ENCODE measurements at places on chromosomes 16 and 17.

- DNase-seq = peak; percentile 20
Measured at GRCh38 chr17:17402558-17402957, 74.2 kb upstream of the MED9 start.

DNA sequence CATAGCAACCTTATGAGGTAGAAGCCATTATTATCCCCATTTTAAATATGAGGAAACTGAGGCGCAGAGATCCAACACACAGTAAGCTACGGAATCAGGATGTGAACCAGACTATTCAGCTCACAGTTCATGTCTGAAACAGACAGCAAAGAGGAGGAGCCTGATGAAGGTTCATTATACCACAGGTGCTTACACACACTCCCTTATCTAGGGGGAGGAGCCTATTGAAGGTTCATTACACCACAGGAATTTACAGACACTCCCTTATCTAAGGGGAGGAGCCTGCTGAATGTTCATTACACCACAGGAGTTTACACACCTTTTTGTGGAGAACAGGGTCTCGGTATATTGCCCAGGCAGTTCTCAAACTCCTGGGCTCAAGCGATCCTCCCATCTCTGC, 21.9 kb downstream of the C16orf95 start:
- peak; percentile 21 for DNase-seq

- no peak for DNase-seq
Measured at GRCh38 chr17:40442392-40443195, 656 bp upstream of the IGFBP4 start.

GRCh38 chr17:82374626-82375331, 3.2 kb downstream of the UTS2R start:
- DNase-seq = no peak

- DNase-seq = no peak
Measured at GRCh38 chr17:50464736-50465135, 3.9 kb downstream of the CHAD start.

- peak; percentile 82 for DNase-seq
Measured at GRCh38 chr16:85612191-85612800, 826 bp upstream of the GSE1 start.

- no peak for DNase-seq
Measured at GRCh38 chr17:170130-170670, 11.2 kb downstream of the DOC2B start.

DNA sequence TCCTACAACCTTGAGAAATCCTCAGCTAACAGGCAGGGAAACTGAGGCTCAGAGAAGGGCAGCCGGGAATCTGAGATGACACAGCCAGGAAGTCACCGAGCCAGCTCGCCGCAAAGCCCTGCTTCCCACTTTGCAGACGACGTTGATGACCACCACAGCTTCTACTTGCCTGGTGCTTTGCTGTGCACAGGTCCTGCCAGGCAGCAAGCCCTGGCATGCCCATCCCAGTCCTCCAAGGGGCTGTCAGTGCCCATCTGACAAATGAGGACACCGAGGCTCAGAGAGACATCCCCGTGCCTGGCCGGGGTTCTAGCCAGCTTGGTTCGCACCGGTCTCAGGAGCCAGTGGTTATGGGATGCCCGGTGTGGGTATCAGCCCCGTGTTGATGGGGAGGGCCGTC, 20.1 kb downstream of the KCNJ12 start:
- DNase-seq = no peak

- peak; percentile 81 for DNase-seq
Measured at GRCh38 chr17:7929158-7930023, at the start of gene KCNAB3. Gene KCNAB3 (minus strand): TSS chr17:7929856. CDS start chr17:7929435, 421 bp downstream.

DNA sequence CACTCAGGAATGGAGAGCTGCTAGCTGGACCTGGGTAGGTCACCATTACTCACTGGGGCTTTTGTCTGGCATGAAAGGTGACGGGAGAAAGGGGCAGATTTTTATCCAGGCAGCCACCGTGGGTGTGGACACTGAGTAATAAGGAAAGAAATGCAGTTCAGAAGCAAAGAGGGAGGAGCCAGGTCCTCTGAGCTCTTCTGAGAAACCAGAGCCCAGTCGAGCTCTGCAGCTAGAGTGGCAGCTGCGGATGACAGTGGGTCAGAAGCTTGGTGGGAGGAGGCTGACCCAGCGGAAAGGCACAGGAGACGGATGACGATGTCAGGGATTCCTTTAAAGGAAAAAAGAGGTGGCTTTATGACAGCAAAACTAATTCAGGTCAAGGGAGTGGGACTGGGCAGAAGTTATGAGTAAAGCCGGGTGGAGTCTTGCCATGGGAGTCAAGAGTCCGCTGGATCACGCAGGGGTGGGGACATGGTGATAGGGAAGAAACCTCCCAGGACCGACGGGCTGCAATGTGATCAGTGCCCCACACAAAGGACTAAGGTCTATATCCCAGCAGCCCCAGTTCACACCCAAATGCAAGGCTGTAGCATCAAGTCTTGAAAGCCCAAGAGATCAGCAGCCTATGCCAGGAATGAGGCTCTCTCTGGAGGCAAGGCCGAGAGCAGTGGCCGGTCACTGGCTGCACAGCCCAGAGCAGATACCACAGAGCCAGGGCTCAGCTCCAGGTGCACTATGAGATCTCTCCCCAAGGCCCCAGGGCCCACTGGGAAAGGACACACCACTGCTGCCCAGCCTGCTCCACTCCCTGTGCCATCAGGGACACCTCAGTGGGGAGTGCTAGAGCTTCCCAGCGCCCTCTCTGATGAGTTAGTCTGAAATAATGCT, 6.3 kb upstream of the MNT start:
- DNase-seq = no peak

DNA sequence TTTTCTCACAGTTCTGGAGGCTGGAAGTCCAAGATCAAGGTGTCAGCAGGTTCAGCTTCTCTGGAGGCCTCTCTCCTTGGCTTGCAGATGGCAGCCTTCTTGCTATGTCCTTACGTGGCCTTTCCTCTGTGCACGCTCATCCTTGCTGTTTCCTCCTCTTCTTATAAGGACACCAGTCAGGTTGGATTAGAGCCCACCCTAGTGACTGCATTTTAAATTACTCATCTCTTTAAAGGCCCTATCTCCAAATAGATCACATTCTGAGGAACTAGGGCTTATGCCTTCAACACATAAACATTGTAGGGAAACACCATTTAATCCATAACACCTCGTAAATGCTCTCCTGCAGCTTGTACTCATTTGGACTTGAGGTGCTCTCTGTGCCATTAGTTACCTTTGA, 36.3 kb downstream of the DHRS7C start:
- DNase-seq = no peak

DNA sequence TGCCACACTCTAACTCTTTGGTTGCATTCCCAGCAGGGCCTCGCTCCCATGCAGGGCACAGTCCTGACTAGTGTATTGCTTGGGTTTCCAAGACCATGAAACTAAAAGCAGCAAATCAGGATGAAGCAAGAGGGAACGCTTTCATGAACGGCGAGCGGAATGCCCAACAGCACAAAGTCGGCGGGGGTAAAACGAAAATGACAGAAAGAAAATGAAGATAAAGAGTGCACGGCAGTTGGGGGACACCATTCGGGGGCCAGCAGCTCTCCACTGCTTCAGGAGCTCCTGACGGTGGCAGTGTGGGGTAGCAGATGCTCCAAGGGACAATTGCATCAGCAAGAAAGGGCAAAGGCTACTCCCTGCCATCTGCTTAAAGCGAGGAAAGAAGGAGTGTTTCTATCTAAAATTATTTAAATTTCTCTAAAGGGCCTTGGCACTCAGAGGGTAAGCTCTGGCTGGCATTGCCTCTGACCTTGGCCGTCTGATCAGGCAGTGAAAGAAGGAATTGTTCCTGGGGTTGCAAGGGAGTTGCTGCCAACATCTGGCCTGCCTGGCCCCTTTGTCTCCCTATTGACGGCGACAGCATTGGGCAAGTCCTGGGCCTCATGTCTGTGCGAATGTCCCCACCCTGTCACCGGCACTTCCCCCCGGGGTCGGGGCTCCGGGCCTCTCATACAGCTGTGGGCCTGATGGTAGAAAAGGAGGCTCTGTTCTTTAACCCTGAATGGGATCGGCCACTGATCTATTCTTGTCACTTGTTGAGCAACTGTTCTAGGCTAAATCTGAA, 138.2 kb downstream of the CMIP start:
- no peak for DNase-seq

DNA sequence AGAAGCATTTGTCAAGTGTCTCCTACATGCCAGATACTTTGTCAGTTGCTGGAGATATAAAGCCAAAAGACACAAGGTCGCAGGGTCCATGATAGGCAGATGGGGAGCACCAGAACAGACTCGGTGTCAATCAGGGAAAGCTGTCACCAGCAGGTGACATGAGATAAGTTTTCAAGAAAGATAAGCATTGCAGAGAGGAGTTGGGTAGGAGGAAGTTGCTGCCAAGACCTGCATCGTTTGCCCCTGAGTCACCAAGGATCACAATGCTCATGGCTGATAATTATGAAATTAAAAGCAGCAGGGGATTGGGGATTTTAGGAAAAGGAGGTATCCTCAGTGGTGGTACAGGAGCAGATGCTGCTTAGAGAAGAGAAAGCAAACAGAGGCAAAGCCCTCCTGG, 551.1 kb upstream of the CDH11 start:
- DNase-seq = no peak

GRCh38 chr16:27169511-27170071, 33.7 kb upstream of the KDM8 start:
- peak; percentile 87 for DNase-seq

- no peak for DNase-seq
Measured at GRCh38 chr16:19767497-19767896, 49.4 kb downstream of the IQCK start.

DNA sequence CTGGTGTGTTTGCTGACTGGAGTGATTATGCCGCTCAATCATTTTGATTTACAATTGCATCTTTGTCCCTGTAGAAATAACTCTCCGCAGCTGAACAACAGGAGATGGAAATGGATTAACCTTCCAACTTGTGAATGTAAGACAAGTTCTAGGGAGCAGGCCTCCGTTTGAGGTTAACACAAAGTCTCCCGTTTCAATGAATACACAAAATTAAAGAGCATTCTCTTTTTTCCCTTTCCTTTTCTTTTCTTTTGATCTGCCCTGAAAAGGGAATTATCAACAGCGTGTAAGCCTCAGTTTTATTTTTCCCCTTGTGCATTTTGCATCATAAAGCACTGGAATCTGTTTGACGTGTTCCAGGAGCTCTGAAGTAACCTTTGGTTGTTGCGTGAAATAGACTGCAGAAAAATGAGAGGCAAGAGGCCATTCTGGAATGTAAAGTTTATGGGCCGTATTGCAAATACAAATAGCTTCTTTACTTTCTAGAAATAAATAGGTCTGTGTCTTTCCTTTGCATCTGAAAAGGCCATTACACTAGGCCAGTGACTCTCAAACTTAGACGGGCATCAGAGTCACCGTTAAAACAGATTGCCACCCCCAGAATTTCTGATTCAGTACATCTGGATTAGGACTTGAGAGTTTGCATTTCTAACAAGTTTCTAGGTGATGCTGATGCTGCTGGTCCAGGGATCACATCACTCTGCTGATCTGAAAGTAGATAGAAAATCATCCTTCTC, 164.7 kb downstream of the ZNF18 start:
- no peak for DNase-seq

- peak; percentile 74 for DNase-seq
Measured at GRCh38 chr17:74742153-74742515, 5.1 kb downstream of the RAB37 start.

- no peak for DNase-seq
Measured at GRCh38 chr16:85994492-85995490, 95.8 kb downstream of the IRF8 start.

DNA sequence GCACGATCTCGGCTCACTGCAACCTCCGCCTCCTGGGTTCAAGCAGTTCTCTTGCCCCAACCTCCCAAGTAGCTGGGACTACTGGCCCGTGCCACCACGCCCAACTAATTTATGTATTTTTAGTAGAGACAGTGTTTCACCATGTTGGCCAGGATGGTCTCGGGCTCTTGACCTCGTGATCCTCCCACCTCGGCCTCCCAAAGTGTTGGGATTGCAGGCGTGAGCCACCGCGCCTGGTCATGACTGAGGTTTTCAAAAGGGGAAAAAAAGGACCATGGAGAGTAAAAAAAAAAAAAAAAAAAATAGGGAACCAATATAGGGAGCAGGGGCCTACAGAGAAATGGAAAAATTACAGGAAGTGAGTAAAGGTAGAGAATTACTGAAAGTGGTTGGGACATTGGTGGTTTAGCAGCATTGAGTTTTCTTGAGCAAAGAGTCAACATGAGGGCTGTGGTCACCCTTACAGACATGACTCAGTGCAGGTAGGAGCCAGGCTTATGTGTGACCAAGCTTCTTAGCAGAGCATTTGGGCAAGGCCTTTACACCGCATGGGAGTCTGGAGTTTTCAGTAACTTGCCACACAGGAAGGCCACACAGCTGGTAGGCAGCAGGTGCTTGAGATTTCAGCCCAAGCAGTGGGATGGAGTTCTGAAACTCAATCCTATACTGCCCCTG, 447.3 kb downstream of the HS3ST3B1 start:
- no peak for DNase-seq

GRCh38 chr17:66573078-66573477, 261.8 kb upstream of the CACNG5 start:
- no peak for DNase-seq

DNA sequence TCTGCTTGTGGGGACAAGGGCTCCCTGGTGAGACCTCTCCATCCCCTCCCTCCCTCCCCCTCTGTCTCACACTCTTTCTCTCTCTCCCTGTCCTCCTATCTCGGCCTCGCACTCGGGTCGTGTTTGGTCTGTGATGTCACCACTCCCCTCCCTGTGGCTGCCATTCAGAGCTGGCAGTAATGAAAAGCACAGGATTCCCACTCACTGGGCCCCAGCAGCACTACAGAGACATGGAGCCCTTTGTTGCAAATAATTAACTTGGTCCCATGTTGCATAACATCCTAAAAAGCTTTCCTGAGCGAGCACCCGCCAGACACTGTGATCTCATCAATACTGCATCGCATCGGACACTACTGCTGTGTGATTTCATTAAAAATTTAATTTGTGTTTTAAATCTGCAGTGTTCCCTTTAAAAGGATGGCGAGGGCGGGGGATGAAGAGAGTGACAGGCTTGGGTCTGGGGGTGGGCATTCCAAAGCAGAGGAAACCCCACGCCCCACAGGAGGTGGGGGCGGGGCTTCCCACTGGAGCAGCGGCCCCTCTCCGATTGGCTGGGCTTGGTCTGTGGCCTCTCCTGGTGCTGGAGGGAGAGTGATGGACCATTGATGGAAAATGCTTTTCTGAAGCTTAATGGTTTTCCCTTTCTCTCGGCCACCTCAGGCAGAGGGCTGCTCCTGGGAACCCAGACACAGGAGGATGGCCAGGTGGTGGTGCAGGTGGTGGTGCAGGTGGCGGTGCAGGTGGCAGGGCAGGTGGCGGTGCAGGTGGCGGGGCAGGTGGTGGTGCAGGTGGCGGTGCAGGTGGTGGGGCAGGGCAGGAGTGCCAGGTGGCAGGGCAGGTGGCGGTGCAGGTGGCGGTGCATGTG, 15.3 kb upstream of the NPTX1 start:
- no peak for DNase-seq

- no peak for DNase-seq
Measured at GRCh38 chr16:5166486-5166885, 68.9 kb upstream of the EEF2KMT start.
